ENCODE measurements at places on chromosomes 7 and 10.

DNA sequence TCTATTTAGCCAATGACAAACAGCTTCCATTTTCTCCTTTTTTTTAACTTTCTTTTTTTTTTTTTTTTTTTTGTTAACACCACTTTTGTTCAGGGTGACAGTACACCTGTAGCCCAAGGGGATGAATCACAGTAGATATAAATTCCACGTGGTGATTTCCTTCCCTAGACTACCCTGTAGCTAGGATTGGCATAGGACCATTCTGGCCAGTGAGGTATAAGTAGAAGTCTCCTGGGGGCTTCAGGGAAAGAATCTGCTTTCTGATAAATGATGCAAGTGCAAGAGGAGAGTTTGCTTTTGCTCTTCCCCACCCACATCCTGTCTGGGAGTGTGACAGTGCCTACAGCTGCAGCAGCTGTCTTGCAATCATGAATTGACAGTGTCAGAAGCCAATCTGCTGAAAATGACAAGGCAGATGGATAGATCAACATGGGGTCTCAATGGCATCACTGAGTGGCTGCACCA, 63.2 kb upstream of the TOMM7 start:
- peak; percentile 92 for DNase-seq

GRCh38 chr7:54992871-54993475, 25.8 kb upstream of the EGFR start:
- no peak for DNase-seq

GRCh38 chr10:108850138-108850854, 1073.0 kb downstream of the XPNPEP1 start:
- peak; percentile 64 for DNase-seq

GRCh38 chr10:4243651-4244050, 458.6 kb upstream of the KLF6 start:
- DNase-seq = no peak

- no peak for DNase-seq
Observed at GRCh38 chr10:26841733-26842317, 18.9 kb downstream of the ABI1 start.

DNA sequence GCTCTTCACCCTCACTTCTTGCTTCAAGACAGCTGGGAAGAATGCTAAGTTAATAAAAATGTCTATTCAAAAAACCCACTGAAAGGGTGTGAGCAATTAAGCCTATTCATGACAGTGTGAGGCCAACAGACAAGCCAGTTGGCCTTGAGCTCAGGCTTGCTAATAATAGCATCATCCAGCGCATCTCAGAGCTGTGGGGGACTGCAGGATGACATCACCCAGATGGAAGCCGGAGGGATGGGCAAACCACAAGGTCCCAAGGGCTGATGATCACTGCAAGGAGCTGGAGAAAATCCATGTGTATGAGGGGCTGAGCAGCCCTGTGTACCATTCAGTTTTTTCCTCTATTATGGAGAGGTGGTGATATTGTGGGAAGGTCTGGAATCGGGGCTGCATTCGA, 770.4 kb downstream of the TNS3 start:
- no peak for DNase-seq

GRCh38 chr10:84329196-84329611, 815 bp downstream of the CCSER2 start:
- peak; percentile 72 for DNase-seq

GRCh38 chr7:39880556-39880955, 69.5 kb upstream of the CDK13 start:
- no peak for DNase-seq

DNA sequence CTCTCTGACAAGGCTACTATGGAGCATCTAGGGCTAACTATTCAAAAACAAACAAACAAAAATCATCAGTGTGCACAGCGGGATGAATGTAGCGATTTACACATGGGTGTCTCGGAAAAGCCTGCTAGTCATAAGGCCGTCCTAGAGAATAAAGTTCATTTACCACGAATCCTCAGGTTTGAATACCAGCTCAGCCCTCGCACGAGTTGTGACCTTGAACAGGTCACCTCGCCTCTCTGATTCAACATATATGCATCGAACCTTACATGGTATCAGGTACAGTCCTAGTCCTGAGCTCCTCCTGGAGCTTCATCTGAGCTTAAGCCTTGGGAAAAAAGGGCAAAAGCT, 572 bp downstream of the ATP5MF start:
- DNase-seq = no peak

- peak; percentile 13 for DNase-seq
Observed at GRCh38 chr10:133475821-133476640, 22.3 kb downstream of the SCART1 start.

DNA sequence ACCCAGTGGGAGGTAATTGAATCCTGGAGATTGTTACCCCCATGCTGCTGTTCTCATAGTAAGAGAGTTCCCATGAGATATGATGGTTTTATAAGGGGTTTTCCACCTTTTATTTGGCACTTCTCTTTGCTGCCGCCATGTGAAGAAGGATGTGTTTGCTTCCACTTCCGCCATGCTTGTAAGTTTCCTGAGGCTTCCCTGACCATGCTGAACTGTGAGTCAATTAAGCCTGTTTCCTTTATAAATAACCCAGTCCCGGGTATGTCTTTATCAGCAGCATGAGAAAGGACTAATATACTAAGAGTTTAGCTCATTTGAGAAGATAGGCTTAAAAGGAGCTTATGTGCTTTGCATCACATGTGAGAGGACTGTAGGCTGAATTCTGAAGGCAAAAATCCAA, 29.3 kb downstream of the TMEM248 start:
- no peak for DNase-seq

DNA sequence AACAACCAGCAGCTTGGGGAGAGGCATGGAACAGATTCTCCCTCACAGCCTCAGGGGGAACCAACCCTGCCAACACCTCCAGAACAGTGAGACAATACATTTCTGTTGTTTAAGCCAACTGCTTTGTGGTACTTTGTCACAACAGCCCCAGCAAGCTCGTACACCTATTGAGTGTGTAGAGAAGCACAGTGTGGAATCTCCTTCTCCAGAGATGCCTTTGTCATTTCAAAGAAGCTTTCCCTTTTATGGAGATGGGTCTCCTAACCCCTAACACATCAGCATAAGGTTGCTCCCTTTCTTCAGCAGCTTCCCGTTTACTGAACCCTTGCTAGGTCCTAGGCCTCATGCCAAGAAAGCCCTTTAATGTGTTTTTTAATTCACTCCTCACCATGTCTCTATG, 60.7 kb upstream of the AGK start:
- no peak for DNase-seq

DNA sequence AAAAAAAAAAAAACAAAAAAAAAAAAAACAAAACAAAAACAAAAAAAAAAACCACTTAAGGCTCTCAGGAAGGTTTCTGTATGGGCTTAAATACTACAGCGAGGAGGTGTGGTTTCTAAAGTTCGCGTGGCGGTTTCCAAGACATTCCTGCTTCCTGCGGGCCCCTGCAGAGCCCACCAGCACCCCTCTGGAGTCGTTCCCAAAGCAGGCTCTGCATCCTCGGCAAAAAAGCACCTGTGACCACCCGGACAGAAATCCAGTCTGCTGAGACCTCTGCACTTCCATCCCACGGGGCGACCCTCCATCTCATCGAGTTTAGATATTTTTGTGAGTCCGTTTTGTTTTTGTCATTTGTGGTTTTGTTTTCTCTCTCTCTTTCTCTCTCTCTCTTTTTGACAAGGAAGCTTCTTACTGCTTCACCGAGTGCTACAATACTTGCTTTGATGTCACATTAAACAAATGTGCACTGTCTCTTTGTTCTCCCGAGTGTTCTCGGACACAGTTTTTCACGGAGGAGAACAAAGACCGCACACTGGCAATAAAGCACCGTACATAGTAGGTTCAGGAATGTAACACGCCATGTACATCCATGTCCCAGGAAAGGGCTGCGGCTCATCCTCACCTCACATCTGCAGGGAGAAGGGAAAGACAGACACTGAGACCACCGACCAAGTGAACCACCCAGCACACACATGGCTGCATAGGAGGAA, 21.5 kb downstream of the PDGFA start:
- DNase-seq = no peak

- DNase-seq = no peak
Observed at GRCh38 chr10:18545621-18546305, 105.6 kb downstream of the NSUN6 start.

DNA sequence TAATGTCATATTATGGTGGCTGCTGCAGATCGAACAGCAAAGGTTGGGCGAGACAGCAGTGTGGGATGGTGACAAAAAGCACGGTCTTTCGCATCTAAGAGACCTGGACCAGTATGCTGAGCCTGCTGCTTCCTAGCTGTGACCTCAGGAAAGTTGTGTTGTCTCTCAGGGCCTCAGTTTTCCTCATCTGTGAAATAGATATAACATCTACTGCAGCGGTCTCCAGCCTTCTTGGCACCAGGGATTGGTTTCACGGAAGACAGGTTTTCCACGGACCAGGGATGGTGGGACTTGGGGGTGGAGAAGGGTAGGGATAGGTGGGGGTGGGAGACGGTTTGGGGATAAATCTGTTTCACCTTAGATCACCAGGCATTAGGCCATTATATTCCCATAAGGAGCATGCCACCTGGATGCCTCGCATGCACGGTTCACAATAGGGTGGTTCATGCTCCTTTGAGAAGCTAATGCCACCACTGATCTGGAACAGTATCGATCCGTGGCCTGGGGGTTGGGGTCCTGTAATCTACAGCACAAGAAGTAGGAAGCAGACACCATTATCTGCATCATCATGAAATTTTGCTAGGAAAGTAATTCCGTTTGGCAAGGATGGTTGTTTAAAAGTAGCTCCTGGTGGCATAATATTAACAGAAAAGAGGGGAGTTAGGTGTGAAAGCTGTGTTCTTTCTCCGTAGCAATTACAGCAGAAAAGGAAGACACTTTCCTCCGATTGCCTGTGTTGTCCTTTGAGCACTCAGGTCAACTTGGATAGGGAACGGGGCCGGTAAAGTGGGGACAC, 10.8 kb downstream of the KLF6 start:
- no peak for DNase-seq

GRCh38 chr10:72540193-72540807, 85.6 kb downstream of the MICU1 start:
- DNase-seq = no peak

DNA sequence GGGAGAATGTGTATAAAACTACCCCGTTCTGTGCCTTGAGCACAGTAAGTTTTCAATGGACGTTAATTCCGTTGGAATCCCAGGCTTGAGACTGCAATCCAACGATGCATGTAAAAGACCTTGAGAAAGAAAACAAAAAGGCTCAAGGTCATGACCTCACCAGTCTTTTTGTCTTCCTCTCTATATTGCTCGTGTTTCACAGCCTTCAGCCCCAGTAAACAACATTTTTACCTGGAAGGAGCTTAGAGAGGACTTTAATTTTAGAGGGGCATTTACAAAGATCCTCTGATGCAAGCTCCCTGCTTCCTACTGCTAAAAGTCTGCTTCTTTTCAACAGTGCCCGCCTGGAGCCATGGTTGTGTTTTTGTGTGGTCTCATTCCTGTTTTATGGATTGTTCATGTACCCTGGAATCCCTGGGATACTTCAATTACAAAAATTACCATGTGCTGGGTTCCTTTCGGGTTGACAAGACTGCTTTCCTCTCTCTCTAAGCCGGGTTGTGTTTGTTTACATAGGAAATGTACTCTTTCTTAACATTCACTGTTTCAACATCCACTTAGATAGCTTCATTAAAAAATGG, 320.1 kb upstream of the NFE2L3 start:
- no peak for DNase-seq

GRCh38 chr7:40437936-40438634, 303.3 kb downstream of the SUGCT start:
- DNase-seq = no peak

DNA sequence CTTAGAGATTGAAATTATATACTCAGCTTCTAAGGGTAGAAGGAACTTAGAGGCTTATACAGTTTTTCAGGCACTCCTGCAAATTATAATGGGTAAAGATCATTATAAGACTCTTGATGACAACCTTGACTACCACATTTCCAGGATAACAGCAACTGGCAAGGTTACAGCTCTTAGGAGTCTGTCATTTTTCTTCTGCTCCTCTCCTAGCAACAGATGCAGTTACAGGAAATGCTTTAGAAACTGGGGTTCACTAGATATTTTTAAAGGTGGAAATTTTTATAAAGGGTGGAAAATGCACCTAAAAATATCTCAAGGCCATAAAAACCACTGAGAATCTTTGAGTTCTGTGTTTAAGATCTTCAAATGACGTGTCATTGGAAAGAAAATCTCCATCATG, 185.8 kb downstream of the RELN start:
- no peak for DNase-seq

GRCh38 chr10:5274795-5275194, 78.2 kb downstream of the AKR1C4 start:
- no peak for DNase-seq

DNA sequence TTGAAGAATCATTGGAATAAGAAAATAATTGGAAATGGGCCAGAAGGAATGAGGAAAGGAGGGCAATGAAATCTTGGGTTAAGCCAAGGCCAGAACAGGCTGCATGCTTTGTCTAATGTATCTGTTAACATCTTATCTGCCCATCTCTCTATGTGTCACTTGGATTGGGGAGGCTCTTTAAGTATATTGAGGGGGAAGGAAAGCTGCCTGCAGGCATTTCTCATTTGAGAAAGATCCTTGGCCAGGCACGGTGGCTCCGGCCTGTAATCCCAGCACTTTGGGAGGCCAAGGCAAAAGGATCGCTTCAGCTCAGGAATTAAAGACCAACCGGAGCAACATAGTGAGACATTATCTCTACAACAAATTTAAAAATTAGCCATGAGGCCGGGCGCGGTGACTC, 14.3 kb downstream of the PCBD1 start:
- no peak for DNase-seq

GRCh38 chr7:2393706-2394105, 9.7 kb upstream of the CHST12 start:
- DNase-seq = no peak

DNA sequence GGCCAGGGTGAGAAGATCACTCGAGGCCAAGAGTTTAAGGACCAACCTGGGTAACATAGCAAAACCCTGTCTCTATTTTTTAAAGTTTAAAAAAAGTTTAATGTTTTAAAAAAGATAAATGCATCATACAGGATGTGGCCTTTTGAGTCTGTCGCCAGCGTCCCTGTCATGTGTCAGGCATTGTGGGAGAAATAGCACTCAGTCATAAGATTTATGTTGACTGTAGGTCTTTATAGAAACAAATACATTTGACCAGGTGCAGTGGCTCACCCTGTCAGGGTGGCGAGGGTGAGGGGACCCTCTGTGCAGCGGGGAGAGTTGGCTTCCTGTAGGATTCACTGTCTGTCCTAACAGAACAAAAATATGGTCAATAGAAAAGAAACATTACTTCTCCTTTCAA, 63.5 kb upstream of the SH2B2 start:
- no peak for DNase-seq

- peak; percentile 85 for DNase-seq
Observed at GRCh38 chr7:2824678-2825461, 19.2 kb downstream of the GNA12 start.

DNA sequence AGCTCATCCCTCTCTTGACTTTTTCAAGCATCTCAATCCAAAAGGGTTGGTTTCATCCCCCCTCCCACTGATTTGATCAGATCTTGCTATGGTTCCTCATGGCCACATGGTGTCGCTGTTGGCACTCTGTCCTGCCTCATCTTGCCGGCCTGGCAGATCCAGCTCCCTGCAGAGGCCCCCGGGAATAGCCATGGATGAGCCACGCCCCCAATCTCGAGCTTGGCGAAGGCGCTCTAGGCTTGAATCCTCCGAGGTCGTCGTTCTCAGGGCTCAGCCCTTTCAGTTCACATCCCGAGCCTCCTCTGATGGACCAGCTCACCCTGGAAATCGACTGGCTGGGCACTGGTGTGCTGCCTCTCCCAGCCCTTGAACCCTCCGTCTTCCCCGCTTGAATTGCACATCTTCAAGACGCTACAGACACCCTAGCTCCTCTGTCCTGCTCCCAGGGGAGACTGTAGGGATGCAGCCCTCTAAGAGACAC, 628.7 kb downstream of the TYW1 start:
- DNase-seq = peak; percentile 49

- DNase-seq = no peak
Observed at GRCh38 chr7:3591944-3592343, 290.9 kb downstream of the SDK1 start.
